Upper lobe of right lung (tissue), 1 donor: ENCODE measurements at places on chromosomes 5 and 9.

DNA sequence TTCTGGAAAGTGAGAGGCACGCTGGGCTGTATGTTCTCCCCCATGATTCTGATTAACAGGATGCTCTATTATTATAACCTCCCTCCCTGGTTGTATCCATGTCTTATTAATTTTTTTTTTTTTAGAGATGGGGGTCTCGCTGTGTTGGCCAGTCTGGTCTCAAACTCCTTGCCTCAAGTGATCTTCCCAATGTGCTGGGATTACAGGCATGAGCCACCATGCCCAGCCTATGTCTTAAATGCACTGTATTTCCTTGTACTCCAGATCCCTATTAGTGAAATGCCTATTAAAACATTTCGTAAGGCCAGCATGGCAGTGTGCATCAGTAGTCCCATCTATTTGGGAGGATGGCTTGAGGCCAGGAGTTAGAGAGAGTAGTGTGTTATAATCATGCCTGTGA is 7.0 kb downstream of the TIGD6 start:
- H3K27ac ChIP-seq, result no peak overlapping the region
- no peaks in the 10 kb centered on the region for H3K4me1 ChIP-seq
- no peak for DNase-seq
- peaks cover 19% of the 10 kb centered on the region for H3K36me3 ChIP-seq
- H3K27me3 ChIP-seq, result no peaks in the 10 kb centered on the region

DNA sequence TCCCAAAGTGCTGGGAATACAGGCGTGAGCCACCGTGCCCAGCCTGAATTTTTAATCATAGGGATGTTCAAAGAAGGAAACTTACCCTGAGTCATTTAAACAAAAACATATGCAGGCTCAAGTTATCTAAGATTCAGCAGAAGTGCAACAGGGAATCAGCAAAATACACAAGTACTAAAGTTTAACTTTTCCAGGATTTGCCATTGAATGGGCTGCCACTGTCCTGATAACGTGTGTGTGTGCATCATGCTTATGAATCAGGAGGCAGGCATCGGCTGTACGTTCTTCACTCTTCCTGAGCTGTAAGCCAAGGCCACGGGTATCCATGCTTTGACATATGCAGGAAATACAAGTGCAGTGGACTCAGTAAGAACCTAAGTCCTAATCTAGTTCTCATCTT is 48.8 kb upstream of the FST start:
- H3K4me3 ChIP-seq, result no peak overlapping the region
- no peak for DNase-seq
- H3K4me1 ChIP-seq, result no peaks in the 10 kb centered on the region
- no peak overlapping the region for H3K27ac ChIP-seq

DNA sequence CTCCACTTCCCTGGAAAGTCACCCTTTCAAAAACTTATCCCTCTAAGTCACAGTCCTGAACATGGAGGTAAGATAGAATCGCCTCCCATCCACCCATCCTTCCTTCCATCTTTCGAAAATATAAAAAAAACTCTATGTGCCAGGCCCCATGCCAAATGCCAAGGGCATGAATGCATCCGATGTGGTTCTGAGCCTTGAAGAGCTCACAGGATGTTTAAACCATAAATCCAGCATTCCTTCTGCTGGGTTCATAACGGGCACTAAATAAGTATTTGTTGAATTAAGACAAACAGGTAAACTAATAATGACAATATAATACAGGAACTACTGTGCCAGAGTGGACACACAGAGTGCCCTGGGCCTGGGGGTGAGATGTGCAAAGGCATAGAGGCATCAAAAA is 147.3 kb downstream of the TTLL11 start:
- H3K27me3 ChIP-seq, result no peaks in the 10 kb centered on the region
- DNase-seq, result no peak
- H3K27ac ChIP-seq, result no peak overlapping the region
- no peak overlapping the region for H3K4me3 ChIP-seq
- no peaks in the 10 kb centered on the region for H3K4me1 ChIP-seq

DNA sequence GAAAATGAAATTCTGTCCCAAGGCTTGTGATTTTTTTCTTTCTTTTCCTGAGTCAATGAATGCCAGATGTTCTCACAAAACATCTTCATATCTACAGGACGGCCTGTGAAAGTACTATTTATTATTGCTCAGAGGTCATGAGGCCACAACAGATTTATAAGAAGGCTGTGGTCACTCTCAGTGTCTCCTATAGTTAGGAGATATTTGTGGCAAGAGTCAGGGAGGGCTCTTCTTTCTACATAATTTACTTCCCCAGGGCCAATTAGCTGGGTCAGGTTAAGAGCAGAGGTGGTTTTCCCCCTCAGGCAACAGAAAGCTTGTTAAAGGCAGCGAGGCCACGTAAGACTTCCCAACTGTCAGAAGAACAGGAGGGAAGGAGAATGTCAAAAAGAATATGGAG is 248.7 kb downstream of the SLIT3 start:
- no peaks in the 10 kb centered on the region for H3K27me3 ChIP-seq
- H3K4me3 ChIP-seq, result no peak overlapping the region
- H3K27ac ChIP-seq, result no peak overlapping the region

DNA sequence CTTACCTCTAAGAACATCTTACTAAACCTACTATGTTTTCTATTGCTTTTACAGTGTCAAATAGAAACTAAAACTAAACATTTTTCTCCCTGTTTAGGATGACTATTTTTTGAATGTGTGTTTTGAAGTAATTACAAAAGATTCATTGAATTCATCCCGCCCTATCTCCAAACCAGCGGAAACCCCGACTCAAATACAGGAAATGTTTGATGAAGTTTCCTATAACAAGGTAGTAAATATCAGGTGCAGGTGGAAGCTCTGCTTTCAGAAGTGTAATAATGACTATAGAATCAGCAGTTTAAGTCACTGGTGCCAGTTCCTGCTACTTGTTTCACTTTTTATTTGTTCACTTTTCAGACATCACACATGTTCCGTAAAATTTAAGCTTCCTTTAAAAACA is 20.0 kb downstream of the ERAP2 start:
- H3K27me3 ChIP-seq, result no peaks in the 10 kb centered on the region
- no peak overlapping the region for H3K27ac ChIP-seq

GRCh38 chr9:37528652-37529471 is 43.1 kb downstream of the POLR1E start:
- no peak overlapping the region for H3K4me3 ChIP-seq
- H3K36me3 ChIP-seq, result peaks cover 20% of the 10 kb centered on the region
- H3K27ac ChIP-seq, result no peak overlapping the region
- no peaks in the 10 kb centered on the region for H3K4me1 ChIP-seq
- DNase-seq, result no peak
- no peaks in the 10 kb centered on the region for H3K27me3 ChIP-seq

DNA sequence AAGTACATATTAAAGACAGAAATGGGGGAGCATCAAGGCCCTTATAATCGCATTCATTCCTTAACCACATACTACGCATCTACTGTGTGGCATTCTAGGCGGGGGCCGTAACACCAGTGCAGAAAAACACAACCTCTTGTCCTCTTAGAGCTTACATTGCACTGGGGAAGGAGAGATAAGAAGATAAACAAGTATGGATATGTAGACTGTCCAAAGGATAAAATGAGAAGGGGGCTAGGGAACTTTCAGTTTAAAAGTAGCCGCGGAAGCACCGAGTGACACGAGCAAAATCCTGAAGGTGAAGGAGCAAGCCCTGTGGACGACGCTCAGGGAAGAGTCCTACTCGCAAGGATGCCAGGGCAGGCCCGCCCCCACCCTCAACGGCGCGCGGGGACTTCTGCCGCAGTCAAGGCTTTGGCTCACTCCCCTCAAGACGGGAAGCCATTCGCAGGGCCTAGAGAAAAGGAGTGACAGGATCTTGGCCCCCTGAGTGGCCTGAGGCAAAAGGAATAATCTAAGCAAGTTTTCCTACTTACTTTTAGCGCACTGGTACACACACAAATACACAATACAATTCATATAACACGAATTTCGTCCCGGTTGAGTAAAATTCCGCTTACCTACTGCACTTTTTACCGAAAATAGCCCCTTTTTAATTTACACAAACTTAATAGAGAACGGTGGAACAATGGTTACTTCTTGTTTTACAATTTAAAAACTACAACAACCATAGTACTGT is 1.3 kb upstream of the NIPBL start:
- no peaks in the 10 kb centered on the region for H3K27me3 ChIP-seq
- H3K36me3 ChIP-seq, result no peaks in the 10 kb centered on the region
- H3K4me1 ChIP-seq, result peaks cover 42% of the 10 kb centered on the region
- peak overlapping the region; percentile 87 for H3K4me3 ChIP-seq
- H3K27ac ChIP-seq, result peak overlapping the region; percentile 96

- no peaks in the 10 kb centered on the region for H3K4me1 ChIP-seq
- H3K4me3 ChIP-seq, result no peak overlapping the region
- H3K36me3 ChIP-seq, result no peaks in the 10 kb centered on the region
- no peak overlapping the region for H3K27ac ChIP-seq
- H3K27me3 ChIP-seq, result no peaks in the 10 kb centered on the region
- DNase-seq, result no peak
These were observed 107.7 kb downstream of the MTRR start for GRCh38 chr5:7976411-7977190.

- DNase-seq, result no peak
- no peak overlapping the region for H3K4me3 ChIP-seq
- H3K27ac ChIP-seq, result no peak overlapping the region
- no peaks in the 10 kb centered on the region for H3K36me3 ChIP-seq
- no peaks in the 10 kb centered on the region for H3K4me1 ChIP-seq
These were observed 61.8 kb upstream of the PLEKHG4B start for GRCh38 chr5:30131-30530.

- no peak overlapping the region for H3K27ac ChIP-seq
- H3K27me3 ChIP-seq, result no peaks in the 10 kb centered on the region
- no peak overlapping the region for H3K4me3 ChIP-seq
These were observed 15.1 kb upstream of the SLC2A6 start for GRCh38 chr9:133493845-133494540.

- no peak overlapping the region for H3K27ac ChIP-seq
- no peak for DNase-seq
- H3K27me3 ChIP-seq, result no peaks in the 10 kb centered on the region
- H3K36me3 ChIP-seq, result no peaks in the 10 kb centered on the region
- H3K4me3 ChIP-seq, result no peak overlapping the region
These were observed 95.2 kb upstream of the PHF24 start for GRCh38 chr9:34862836-34863235.

DNA sequence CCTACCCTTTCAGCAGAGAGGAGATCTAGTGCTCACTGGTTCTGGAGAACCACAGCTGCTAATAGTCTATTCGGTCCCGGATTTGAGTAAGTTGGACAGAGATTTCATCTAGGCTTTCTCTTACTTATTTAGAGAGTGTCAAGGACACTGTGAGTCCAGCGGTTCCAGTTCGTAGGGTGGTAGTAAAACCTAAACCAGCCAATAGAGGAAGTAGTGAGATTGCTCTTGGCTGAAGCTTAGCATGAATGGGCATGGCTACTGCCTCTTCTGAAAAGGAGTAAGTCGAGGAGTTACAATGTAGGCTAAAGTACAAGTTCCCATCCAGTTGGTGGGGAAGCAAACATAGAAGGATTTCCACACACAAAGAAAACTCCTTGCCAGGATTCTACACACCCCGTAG is 109.6 kb upstream of the MOCS2 start:
- no peaks in the 10 kb centered on the region for H3K4me1 ChIP-seq
- H3K36me3 ChIP-seq, result no peaks in the 10 kb centered on the region
- H3K4me3 ChIP-seq, result no peak overlapping the region
- no peak for DNase-seq

DNA sequence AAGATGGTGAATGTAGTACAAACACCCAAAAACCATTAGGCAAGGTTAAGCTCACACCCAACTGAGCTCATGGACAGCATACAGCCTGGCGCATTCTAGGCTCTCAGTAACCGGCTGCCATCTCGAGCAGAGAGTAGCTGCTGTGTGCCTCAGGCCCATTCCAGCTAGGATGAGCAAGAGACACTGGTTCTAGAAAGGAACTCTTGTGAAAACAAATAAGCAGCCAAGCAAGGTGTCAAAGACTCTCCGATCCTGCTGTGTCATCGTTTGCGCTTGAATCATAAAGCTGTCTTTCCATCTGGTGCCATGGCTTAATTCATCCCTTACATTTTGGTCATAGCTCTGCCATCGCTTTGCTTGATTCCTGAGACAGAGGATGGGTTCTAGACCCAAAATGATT is 135.4 kb upstream of the MSX2 start:
- H3K4me3 ChIP-seq, result no peak overlapping the region
- no peak for DNase-seq
- H3K27me3 ChIP-seq, result peaks cover 13% of the 10 kb centered on the region
- no peaks in the 10 kb centered on the region for H3K4me1 ChIP-seq

- H3K4me1 ChIP-seq, result no peaks in the 10 kb centered on the region
- H3K27me3 ChIP-seq, result peaks cover 7% of the 10 kb centered on the region
- no peak overlapping the region for H3K27ac ChIP-seq
- no peaks in the 10 kb centered on the region for H3K36me3 ChIP-seq
- no peak overlapping the region for H3K4me3 ChIP-seq
- no peak for DNase-seq
These were observed 51.9 kb upstream of the TCERG1 start for GRCh38 chr5:146395193-146395592.

DNA sequence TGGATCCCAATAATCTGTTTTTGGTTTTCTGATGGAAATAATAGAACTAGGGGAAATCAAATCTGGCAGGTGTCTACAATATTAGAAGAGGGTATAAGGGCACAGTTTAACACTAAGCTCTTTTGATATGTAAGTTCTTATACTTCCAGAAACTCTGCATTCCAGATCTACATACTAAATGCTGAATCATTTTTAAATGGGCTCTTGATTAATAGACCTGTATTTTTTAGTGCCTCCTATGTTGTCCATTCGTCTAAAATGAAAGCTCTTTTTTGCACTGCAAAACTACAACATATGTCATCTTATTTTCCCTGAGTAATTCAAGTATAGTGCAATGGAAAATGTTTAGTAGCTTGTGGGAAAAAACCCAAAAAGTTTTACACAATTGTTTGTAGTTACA is 44.2 kb downstream of the NR6A1 start:
- no peak overlapping the region for H3K4me3 ChIP-seq
- no peaks in the 10 kb centered on the region for H3K27me3 ChIP-seq
- no peak overlapping the region for H3K27ac ChIP-seq
- peaks cover 8% of the 10 kb centered on the region for H3K4me1 ChIP-seq

GRCh38 chr9:131817073-131817472 is 77.2 kb upstream of the RAPGEF1 start:
- no peaks in the 10 kb centered on the region for H3K4me1 ChIP-seq
- H3K27ac ChIP-seq, result no peak overlapping the region
- no peak for DNase-seq
- H3K36me3 ChIP-seq, result no peaks in the 10 kb centered on the region
- peaks cover 20% of the 10 kb centered on the region for H3K27me3 ChIP-seq

DNA sequence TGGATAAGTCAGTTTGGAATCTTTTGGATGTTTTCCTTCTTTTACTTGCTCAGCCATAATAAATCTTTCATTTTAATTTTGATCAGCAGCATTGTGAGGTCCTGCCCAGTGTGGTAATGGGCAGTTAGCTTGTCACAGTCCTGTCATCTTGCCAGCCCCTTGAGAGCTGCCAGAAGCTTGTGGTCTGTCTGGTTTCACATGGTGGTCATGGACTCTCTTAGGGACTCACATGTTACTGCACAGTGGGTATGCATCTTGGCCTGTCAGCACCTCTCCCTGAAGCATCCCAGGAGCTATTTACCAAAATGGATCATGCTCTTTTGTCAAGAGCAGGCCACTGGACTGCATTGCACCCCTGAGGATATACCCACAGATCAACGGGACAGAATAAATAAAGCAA is 60.3 kb downstream of the DAPK1 start:
- no peak overlapping the region for H3K4me3 ChIP-seq
- DNase-seq, result no peak
- H3K36me3 ChIP-seq, result no peaks in the 10 kb centered on the region
- peaks cover 42% of the 10 kb centered on the region for H3K4me1 ChIP-seq
- no peaks in the 10 kb centered on the region for H3K27me3 ChIP-seq
- no peak overlapping the region for H3K27ac ChIP-seq

- H3K4me1 ChIP-seq, result no peaks in the 10 kb centered on the region
- no peaks in the 10 kb centered on the region for H3K27me3 ChIP-seq
- no peaks in the 10 kb centered on the region for H3K36me3 ChIP-seq
- DNase-seq, result no peak
These were observed 207.3 kb downstream of the CD180 start for GRCh38 chr5:66989286-66989685.
